Globus pallidus (tissue), 1 donor: ENCODE measurements at places on chromosomes 6 and 20.

GRCh38 chr20:46894579-46894958, at the start of gene EYA2:
Gene EYA2, plus strand, starts transcription at chr20:46894843. Its CDS starts 95,168 bp downstream, at chr20:46990011.
- no peak for DNase-seq

DNA sequence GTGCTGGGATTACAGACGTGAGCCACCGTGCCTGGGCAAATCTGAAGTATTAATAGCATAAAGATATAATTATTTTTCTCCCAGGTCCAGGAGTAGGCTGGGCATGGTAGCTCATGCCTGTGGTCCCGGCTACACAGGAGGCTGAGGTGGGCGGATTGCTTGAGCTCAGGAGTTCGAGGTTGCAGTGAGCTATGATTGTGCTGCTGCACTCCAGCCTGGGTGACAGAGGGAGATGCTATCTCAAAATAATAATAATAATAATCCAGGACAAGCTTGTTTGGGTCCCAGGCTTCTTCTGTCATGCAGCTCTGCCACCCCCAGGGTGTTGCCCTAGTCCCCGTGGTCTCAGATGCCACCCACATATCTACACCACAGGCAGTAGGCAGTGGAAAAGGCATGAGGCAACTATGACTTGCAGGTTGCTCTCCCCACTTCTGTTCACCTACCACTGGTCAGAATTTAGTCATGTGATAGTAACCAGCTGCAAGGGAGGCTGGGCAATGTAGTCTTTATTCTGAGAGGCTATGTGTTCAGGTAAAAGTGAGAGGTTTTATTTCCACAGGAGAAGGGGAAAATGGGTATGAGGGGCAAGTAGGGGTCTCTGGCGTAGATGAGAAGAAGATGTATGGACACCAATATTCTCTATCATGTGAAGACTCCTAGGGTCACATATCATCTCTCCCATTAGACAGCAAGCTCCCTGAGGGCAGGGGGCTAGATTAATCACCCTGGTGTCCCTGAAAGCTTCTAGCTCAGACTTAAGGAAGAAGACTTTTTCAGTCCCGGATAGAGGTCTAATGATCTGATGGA, 25.7 kb downstream of the TCF15 start:
- DNase-seq = no peak

- DNase-seq = peak; percentile 58
Measured at GRCh38 chr6:7975764-7976146, 65.2 kb upstream of the TXNDC5 start.

- DNase-seq = peak; percentile 83
Measured at GRCh38 chr6:125868678-125869395, 78.1 kb downstream of the NCOA7 start.

DNA sequence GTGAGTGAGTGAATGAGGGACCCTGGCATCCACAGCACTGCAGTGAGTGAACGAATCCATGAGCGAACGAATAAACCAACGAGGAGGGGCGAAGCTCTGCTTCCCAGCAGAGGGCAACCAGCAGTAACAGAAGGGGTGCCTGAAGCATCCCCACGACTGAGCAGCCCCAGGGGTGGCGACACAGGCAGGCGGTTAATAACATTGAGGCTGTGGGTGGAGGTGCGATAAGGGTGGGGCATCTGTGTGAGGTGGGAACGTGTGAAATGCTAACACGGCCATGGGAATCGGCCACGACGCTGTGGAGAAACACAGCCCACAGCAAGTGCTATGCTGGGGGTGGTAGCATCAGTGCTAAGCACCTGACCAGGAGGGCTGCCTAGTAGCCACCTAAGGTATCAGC, 75.9 kb downstream of the TAF4 start:
- no peak for DNase-seq

- DNase-seq = no peak
Measured at GRCh38 chr6:124926435-124926834, 35.8 kb upstream of the RNF217 start.

- DNase-seq = peak; percentile 31
Measured at GRCh38 chr6:11700118-11700718, 78.4 kb downstream of the ADTRP start.

DNA sequence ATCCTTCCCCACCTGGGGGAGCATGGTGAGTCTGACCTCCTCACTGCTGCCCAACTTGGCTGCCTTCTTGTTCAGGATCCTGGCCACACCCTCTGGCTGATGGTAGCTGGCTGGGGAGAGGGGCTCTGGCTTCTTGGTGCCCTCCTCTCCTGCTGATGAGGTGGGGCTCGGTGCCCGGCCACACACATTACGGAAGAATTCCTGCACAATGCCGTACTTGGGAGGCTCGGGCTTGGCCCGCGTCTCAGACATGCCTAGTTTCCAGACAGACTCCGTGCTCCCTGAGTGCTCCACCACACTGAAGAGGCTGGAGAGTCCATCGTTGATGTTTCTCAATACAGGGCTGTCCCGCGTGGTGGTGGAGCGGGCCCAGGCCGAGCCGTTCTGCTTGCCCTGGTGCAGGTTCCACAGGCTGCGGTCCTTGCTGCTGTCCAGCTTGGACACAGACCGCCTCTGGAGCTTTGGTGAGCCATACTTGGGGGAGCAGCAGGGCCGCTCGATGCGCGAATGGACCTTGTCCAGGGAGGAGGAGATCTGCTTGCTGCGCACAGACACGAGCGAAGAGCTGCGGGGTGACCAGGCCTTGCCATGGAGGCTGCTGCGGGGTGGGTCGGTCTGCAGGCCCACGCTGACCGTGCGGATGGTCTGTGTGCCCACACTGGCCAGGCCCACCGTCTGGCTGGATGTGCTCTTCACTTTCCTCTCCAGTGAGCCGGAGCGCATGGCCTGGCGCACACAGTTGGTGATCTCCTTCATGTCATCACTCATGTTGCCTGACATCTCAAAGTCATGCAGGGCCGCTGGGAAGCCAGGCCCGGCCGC, 19.9 kb upstream of the DSN1 start:
- DNase-seq = no peak

DNA sequence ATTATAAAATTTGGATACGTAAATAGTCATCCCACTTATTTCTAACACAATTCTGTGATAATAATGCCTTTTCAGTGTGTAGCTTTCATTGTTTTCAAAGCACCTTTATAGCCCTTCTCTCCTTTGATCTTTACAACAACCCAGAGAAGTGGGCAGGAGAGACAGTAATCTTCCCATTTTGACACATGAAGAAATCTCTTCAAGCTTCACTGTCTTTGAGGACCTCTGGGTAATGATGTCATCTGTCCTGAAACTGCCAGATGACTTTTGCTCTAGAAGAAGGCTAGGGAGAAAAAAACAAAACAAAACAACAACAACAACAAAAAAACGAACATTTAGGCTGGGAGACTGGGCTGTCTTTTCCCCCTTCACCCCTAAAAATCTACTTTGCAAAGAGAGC, 203.0 kb downstream of the KCNQ5 start:
- no peak for DNase-seq

DNA sequence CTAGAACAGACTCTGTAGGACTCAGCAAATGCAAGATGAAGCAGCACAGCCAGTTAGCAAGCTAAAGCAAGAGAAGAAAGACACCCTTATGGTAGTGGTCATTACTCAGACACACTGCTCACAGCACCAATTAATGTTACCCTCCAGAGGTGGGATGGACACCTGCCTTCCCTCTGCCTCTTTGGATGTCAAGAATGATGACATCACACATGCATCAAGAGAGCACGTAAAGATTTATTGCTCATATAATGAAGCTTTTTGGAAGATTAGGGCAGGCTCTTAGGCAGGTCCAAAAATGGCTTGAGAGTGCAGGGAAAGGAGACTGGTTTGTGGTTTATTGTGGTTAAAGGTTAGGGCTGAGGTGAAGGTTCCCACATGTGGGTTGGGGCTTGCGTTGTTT, 137.0 kb downstream of the PRDM13 start:
- no peak for DNase-seq

GRCh38 chr6:105202486-105202885, 22.7 kb upstream of the POPDC3 start:
- no peak for DNase-seq

GRCh38 chr6:63346217-63346835, 26.5 kb upstream of the LGSN start:
- DNase-seq = no peak

- no peak for DNase-seq
Measured at GRCh38 chr20:57804470-57805250, 94.8 kb upstream of the PMEPA1 start.

DNA sequence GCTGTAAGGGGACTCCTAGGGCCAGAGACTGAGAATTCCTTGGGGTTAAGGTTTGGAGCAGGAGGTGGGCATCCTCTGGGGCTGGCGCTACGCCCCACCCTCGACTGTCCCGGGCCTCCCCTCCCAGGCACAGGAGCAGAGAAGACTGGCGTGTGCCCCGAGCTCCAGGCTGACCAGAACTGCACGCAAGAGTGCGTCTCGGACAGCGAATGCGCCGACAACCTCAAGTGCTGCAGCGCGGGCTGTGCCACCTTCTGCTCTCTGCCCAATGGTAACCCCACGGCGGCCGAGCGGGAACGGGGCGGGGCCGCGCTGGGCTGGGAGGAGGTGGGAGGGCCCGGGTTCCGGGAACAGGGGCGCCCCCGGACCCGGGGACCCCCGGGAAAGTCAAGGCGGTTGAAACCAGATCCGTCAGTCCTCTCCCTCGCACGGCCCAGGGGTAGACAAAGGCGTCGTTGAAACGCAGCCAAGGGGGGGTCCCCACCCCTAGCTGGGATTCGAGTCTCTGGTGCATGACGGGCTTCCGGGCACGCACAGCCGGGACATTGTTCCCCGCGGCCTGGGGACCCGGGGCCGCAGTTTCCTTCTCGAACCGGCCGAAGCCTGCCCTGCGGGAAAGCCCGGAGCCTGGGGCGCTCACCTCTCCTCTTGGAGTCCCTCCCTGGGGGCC, 844 bp downstream of the WFDC2 start:
- DNase-seq = peak; percentile 30

- no peak for DNase-seq
Measured at GRCh38 chr6:92762443-92763273, 656.7 kb downstream of the EPHA7 start.

GRCh38 chr20:52226370-52226769, 34.8 kb upstream of the ZFP64 start:
- no peak for DNase-seq

- no peak for DNase-seq
Measured at GRCh38 chr6:25026723-25027122, 91.0 kb upstream of the RIPOR2 start.

DNA sequence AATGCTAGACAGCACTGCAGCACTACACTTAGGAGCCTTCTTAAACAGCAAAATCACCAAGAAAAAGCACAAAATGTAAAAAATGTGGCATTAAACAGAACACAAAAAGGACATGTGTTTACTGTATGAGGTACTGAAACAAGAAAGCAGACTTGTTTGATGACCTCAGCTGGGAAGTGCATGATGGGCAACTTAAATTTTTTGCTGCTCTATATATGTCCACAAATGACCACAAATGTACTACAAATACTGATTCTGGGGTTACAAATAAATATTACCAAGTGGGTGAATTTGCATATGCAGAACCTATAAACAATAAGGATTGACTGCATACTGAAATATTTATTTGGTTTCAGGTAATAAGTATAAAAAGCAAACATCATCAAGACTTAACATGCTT, 13.1 kb downstream of the RAB23 start:
- DNase-seq = no peak

DNA sequence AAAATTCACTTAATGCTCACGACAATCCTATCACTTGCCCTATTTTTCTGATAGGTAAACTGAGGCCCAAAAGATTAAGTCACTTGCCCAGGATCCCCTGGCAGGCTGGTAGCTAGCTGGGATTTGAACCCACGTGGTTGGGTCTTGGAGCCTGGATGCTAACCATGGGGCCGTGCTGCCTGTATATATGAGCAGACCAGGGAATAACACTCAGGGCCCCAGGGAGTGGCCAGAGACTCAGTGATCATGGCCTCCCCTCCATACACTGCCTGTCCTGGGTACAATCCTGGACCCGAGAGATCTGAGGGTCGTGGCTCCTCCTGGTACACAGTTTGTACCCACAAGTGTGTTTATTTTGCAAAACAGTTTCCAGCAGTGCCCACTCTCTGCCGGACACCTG, 116.9 kb upstream of the PTPN1 start:
- no peak for DNase-seq

DNA sequence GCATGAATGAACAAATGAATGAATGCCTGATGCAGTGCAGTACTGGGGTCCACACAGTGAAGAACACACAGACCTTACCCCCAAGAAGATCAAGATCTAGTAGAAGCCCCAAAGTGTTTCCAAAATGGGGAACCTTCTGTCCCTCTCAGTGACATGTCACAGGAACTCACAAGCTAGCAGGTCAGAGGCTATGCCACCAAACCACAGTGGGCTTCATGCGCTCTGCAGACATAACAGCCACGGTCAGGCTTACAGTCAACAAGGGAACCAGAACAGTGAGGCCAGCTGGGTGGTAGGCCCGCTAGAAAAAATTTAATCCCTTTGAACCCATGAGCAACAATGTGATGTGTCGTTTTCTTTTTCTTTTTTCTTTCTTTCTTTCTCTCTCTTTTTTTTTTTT, 20.2 kb upstream of the ARFGEF2 start:
- DNase-seq = no peak

GRCh38 chr6:37821446-37821845, 1.9 kb downstream of the ZFAND3 start:
- DNase-seq = no peak

- no peak for DNase-seq
Measured at GRCh38 chr6:162753775-162754174, 26.0 kb downstream of the PACRG start.

GRCh38 chr6:1627827-1628560, 18.3 kb downstream of the FOXC1 start:
- no peak for DNase-seq

DNA sequence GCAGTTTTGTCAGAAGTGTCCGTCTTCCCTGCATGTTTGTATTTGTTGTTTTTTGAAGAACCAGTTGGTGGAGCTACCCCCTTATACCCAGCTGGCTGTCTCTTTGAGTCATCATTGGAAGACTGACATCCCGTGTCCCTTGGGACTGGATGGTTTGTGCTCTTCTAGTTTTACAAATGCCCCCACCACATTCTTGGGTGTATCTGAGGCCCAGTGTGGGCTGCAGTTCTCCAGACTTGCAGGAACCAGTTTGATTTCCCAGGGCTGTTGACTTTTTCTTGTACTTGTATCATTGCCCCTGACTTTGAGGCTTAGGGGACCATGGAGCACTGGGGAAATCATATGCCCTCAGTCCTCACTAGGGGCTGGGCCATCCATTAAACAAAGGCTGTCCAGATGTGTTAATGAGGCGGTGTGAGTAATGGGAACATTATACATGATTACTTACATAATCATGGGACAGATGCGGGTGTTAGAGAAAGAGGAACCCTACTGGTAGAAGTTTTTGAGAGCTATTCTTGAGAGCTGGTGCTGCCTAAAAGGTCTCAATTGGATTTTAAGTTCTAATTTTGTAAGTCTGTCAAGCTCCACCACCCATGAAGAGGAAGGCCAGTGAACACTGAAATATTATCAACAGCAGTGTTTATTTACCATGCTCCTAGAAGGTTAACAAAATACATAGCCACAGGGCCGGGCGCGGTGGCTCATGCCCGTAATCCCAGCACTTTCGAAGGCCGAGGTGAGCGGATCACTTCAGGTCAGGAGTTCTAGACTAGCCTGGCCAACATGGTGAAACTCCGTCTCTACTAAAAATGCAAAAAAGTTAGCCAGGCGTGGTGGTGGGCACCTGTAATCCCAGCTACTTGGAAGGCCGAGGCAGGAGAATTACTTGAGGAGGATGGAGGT, 8.5 kb downstream of the JARID2 start:
- no peak for DNase-seq

- no peak for DNase-seq
Measured at GRCh38 chr20:43007525-43007924, 182.2 kb downstream of the PTPRT start.

- DNase-seq = no peak
Measured at GRCh38 chr6:54618572-54618971, 228.0 kb upstream of the FAM83B start.
